Urinary bladder (tissue), 4 donors: ENCODE measurements at places on chromosomes 1 and 21. TPM values are rescaled to one million over a fixed set of nuclear protein-coding genes. Genes with fewer than 3 reads are reported as not detected.

GRCh38 chr21:38351961-38352521 is 95.2 kb downstream of the KCNJ15 start:
- no peak for DNase-seq

DNA sequence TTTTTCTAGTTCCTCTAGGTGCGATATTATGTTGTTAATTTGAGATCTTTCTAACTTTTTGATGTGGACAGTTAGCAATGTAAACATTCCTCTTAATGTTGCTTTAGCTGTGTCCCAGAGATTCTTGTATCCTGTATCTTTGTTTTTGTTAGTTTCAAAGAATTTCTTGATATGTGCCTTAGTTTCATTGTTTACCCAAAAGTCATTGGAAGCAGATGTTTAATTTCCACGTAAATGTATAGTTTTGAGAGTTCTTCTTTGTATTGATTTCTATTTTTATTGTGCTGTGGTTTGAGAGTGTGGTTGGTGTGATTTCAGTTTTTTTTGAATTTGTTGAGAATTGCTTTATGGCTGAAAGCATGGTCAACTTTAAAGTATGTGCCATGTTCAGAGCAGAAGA is 319.4 kb downstream of the PTBP2 start:
- no peak for DNase-seq

- DNase-seq, result no peak
These were observed 92.9 kb downstream of the C21orf91 start for GRCh38 chr21:17726047-17726829.

GCSAML gene
- 1.1 TPM for total RNA-seq

GRCh38 chr1:7703321-7704213 is 67.5 kb upstream of the VAMP3 start:
- DNase-seq, result no peak
